ENCODE measurements at places on chromosomes 5 and 9. TPM values are rescaled to one million over a fixed set of nuclear protein-coding genes. Genes with fewer than 3 reads are reported as not detected.

Gene SLC6A7
- 10.8 TPM for total RNA-seq

Gene SEMA6A
- 34.7 TPM for total RNA-seq

Gene SLC6A18
- not detected for total RNA-seq

Gene IRX2
- 6.5 TPM for total RNA-seq

Gene TRIM7
- 2.2 TPM for total RNA-seq

Gene C1QTNF2
- not detected for total RNA-seq

Gene MYMK
- not detected for total RNA-seq

Gene CER1
- total RNA-seq = 3.9 TPM

Gene VAV2
- total RNA-seq = 12.8 TPM

Gene CDX1
- 2.4 TPM for total RNA-seq

GRCh38 chr5:143147902-143148301 is 255.6 kb downstream of the NR3C1 start:
- peak; percentile 70 for DNase-seq

GRCh38 chr9:116243708-116244107 is 90.1 kb downstream of the PAPPA start:
- DNase-seq = no peak

DNA sequence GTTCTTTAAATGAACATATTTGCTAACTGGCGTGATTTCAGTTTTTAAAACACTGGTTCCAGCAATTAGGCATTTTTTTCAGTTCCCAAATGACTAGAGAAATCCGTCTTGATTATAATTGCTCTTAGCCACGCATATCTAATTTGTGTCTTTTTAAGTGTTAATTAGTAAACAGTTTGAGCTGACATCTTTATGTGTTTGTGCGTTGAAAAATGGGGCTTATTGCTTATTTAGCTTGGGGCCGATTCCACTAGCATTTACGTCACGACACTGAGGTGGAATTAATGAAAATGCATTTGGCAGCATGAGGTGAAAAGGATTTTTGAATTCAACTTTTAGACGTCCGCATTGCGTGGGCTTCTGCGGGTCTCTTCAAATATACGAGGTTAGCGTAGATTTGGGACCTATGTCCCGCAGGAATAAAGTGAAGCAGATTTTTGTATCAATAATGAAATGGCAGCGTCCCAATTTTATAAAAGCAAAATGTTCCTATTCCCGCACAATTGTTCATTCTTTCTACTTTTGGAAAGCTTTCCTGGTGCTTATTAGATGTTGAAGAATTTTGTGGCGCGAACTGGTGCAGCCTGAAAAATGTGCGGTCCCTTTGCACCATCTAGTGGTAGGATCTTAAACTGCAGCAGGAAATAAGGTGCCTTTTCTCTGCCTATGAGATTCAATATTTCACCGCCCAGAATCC is 122.7 kb upstream of the LMX1B start:
- peak; percentile 71 for DNase-seq

DNA sequence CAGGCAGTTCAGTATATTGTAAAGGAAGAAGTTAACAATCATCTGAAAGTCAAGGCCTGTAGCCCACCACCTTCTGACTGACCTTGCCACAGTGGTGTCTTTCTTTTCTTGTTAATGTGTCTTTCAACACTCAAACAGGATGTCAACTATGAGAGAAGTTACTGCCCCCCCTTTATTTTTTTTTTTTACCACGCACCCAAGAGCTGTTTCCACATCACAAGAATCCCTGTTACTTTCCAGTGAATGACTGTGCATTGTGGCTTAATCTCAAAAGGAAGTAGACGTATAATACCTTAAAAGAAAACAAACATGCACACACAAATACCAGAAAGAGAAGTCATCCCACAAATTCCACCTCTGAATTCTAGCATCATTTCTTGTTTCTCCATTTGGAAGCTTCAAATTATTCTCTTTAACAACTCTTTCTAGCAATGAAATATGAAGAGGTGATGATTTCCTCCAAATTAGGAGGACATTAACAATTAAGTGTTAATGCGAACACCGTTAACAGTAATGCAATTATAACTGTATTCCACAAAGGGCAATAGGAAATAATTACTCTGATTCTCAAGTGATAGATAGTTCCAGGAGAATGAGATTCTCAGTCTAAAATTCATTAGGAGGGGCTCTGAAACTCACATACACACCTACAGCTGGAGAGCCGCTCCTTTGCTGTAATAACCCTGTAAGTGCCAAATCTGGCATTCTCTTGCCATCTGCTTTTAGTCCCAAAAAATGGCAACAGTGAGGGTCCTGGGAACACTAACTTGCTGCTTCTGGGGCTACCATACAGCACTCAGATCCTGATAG is 201.0 kb downstream of the EFNA5 start:
- peak; percentile 40 for DNase-seq

- peak; percentile 95 for DNase-seq
These were observed 2.0 kb downstream of the CD74 start for GRCh38 chr5:150410524-150411244.

DNA sequence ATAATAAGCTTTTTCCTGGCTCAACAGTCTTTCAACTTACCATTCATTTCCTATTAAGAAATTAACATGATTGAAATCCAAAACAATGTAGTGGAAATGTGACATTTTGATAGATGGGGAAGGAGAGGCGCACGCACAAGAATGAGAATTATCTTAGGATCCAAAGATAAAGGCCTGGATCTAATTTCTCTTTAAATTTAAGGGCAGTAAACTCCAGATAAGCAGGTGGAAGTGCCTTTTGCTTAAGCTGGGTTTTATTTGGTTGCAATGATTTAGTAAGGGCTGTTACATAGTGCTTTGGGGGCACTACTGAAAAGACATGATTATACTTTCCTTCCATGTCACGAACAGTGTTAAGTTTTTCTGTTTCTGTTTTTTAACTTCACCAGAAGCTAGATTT is 17.3 kb downstream of the EQTN start:
- no peak for DNase-seq

GRCh38 chr5:77993855-77994318 is 217.7 kb upstream of the TBCA start:
- no peak for DNase-seq

- DNase-seq = no peak
These were observed 5.8 kb downstream of the TRAF1 start for GRCh38 chr9:120920806-120921178.

- peak; percentile 84 for DNase-seq
These were observed 234.6 kb downstream of the GADD45G start for GRCh38 chr9:89839449-89839848.

- DNase-seq = no peak
These were observed 21.6 kb downstream of the DMRT2 start for GRCh38 chr9:1071730-1072129.

GRCh38 chr9:76605321-76605900 is 146.4 kb downstream of the GCNT1 start:
- no peak for DNase-seq

- no peak for DNase-seq
These were observed 39.6 kb downstream of the DMAC1 start for GRCh38 chr9:7760014-7760415.

- no peak for DNase-seq
These were observed 175.7 kb downstream of the ARHGEF28 start for GRCh38 chr5:73801686-73802085.

DNA sequence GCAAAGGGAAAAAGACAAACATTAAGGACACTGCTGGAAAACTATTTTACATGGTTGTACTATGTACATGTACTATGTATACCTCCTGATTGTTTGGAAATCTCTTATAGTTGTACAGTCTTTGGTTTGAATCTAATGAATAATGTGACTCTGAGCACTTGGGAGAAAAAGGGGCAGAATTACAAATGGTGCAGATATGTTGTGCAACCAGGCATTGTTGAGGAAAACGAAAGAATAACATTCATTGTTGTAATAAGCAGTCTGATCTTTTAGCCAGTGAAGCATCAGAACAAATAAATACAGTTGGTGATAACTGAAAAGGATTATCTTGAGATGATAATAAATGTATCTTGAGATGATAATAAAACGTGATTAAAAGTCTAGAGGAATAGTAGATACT is 87.2 kb downstream of the CSNK1G3 start:
- DNase-seq = no peak

GRCh38 chr9:134411440-134412297 is 85.4 kb downstream of the RXRA start:
- peak; percentile 72 for DNase-seq

DNA sequence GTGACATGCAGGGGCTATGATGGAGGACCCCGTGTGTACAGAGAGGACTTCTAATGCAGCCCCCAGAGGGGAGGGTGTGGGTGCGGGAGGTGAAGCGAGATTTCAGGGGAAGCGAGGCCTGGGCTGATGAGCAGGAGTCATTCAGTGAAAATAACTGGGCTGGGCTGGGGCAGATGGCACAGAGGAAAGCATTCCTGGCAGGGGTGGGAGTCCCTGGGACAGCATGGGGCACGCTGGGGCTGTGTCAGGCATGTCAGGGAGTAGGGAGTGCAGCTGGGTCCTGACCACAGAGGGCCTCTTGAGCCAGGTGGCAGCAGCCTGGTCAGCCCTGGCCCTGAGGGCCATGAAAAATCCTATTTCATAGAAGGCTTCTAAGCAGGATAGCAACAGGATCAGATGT is 36.6 kb downstream of the COL15A1 start:
- no peak for DNase-seq

DNA sequence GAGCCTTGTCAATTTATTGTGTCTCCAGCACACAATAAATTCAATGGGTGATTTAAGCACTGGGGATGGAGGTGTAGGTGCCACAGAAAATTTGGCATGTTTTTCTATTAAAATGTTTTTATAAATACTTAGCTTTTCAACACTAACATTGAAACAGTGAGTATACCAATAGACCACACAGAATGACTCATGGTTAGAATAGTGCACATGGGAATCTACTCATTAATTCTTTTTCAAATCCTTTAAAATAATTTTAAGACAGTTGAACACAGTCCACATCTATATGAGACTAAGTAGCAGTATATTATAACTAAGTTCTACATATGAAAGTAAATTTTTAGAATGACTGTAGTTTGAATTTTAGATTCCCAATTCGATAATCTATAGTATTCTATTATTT is 67.1 kb downstream of the LNPEP start:
- no peak for DNase-seq

- no peak for DNase-seq
These were observed 15.5 kb upstream of the ERMP1 start for GRCh38 chr9:5848372-5848882.

DNA sequence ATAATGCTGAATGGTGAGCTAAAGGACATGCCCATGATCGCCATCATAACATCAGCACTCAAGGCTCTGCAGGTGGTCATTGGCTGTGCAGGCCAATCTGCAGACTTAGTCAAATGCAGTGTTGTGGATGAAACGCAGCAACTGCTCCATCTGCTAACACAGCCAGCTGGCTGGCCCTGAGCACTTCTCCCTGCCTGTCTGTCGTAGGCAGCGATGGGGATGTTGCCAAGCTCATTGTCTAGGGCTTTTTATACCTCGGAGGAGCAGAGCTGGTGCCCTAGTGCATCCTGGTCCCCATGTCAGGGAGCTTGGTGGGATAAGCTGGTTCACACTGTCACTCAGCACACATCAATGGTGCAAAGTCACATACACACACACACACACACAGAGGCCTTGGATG is 189.4 kb downstream of the TENT4A start:
- no peak for DNase-seq

DNA sequence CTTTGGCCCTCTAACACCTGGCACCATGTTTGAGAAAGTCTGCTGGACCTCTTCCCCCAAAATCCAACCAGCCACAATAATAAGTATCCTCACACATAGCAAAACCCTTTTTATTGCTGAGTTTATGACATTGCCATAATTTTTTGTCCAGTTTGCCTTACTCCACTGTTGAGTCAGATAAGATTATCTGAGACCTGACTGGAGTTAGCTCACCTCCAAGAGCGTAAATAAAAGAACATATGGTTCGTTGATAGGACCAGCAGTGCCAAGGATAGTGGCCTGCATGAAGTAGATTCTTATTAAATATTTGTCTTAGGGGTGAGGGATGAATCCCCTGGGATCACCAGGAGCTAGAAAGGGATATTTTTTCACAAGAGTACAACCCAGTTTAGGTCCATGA is 510.6 kb upstream of the MPDZ start:
- DNase-seq = no peak

DNA sequence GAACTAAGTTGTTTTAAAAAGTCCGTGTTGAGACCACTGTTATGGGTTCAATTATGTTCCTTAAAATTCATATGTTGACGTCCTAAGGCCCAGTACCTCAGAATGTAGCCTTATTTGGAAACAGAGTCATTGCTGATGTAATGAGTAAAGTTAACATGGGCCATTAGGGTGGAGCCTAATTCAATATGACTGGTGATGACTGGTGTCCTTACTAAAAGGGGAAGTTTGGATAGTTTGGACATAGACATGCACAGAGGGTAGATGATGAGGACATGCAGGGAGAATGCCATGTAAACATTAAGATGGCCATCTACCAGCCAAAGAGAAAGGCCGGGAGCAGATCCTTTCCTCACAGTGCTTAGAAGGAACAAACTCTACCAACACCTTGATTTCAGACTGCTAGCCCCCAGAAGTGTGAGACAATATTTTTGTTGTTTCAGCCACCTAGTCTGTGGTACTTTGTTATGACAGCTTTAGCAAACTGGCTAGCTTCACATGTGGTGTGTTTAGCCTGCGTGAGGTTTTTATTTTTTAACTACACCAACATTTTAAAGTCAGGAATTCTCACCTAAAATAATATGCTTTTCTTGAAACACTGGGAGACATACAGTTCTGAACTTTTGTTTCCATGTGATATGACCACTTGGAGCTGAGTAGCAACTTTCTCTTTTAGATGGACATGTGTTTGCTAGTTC is 135.3 kb downstream of the YIPF5 start:
- no peak for DNase-seq

DNA sequence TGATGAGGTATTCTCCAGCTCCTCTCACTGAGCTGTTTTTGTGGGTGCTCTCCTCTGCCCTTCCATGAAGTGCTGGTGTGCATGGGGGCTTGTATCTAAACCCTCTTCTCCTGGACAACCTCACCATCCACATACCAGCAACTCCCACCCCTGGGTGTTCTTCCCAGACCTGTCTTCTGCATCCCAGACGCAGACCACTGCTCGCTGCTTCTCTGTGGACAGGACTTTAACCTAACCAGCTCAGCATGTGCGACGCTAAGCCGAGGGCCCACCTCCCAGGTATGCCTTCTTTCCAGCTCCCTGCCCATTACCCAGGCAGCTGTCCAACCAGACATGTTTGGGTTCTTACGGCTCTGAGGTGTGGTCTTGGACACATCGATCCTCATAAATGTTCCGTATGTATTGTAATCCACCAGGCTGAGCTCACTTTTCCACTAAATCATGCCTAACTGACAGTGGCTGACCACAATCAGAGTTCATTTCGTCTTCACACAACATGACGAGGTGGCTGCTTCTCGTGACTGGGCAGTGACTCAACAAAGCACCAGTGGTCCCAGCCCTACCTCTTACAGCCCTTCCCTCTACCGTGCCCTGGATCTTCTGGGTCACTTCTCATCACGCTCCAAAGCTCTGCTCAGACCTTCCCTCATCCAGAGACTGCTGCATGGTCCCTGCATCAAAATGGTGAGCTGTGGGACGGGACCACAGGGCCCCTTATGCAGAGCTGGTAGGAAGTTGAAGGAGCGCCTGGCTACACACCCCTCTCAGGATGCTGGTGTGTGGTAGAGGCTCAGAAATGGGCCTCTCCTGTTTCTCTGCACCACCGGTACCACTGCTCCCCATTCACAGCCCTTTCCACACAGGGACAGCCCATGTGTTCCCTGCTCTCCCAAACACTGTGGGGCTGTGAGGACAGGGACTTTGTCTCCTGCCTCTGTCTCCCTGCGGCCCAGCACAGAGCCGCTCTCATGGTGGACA is 9.6 kb upstream of the PTGES2 start:
- no peak for DNase-seq
